ENCODE measurements at places on chromosomes 13 and 19.
A peak's percentile ranks its signal among the peaks of the same experiment; 100 is the strongest.

GRCh38 chr13:40910324-40911050 is 108.6 kb downstream of the ELF1 start:
- peak; percentile 98 for ATAC-seq

GRCh38 chr13:26484196-26484595 is 73.3 kb upstream of the WASF3 start:
- no peak for ATAC-seq

DNA sequence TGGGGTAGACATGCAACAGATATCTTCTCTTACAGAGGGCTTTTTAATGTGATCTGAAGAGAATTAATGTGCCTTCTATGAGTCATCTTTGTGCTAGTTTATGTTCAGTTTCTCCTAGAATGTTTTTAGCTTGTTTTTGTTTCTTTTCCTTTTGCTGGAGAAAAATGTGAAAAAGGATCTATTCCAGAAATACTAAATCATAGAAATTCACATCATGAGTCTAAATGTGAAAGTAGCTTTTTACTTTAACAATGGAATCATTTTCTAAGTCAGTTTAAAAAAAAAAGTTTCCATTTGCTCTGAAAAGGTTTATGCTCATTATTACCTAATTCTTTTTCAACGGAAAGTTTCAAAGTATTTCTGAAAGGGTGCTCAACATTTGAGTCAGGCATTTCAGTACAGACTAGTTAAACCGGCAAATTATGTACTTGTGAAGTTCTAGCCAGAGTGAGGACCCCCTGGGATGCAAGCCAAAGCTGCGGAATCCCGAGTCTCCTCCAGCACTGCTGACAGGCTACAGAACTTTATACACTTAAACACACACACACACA is 72.9 kb downstream of the SPATA13 start:
- ATAC-seq: peak; percentile 75

GRCh38 chr19:30083701-30084156 is 141.7 kb downstream of the URI1 start:
- no peak for ATAC-seq
